ENCODE measurements at places on chromosomes 5 and 9.

DNA sequence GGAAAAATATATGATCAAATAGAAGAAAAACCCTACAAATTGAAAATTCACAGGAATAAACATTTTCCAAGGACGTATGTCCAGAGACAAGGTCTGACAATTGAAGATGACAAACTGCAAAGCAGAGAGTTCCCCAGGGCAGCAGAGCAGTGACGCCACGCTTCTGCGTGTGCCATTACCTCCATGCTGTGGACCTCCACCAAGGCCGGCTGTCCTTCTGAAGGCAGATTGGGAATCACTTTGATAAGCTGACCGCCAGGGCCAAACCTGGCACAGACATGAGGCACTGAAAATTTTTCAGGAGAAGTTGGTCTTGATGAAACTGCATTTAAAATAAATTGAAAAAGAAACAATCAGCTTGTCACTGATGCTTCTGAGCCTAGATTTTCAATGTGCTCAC is 18.6 kb downstream of the SEC16A start:
- no peak for DNase-seq

DNA sequence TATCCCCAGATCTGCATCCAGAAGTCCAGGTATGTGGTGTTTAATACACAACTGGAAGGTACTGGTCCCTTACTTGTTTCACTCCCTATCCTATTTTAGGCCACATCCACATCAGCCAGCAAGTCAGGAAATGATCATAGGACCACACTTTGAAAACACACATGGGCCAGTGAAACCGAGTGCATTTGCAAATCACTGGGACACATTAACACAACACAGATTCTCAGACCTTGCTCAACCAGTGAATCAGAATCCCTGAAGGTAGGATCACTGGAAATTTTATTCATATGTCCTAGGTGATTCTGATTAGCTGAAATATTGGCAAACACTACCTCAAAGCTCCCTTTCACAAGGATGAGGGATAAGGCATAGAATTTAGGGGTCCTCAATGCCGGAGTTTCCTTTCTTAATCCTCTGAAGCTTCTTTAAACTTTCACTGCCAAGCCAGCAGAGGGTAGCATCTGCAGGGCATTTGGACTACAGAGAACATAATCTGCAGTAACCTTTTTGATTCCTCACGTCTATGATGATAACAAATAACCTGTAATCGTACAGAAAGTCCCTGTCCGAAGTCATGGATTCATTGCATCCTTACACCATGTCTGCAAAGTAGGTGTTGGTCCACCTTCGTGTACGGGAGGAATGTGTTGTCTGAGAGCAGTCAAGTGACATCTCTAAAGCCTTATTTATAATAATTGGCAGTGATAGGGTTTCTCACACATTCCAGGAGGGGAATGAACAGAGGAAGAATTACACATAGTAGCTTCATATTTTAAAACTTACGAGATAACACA is 11.0 kb upstream of the ABLIM3 start:
- DNase-seq = no peak

DNA sequence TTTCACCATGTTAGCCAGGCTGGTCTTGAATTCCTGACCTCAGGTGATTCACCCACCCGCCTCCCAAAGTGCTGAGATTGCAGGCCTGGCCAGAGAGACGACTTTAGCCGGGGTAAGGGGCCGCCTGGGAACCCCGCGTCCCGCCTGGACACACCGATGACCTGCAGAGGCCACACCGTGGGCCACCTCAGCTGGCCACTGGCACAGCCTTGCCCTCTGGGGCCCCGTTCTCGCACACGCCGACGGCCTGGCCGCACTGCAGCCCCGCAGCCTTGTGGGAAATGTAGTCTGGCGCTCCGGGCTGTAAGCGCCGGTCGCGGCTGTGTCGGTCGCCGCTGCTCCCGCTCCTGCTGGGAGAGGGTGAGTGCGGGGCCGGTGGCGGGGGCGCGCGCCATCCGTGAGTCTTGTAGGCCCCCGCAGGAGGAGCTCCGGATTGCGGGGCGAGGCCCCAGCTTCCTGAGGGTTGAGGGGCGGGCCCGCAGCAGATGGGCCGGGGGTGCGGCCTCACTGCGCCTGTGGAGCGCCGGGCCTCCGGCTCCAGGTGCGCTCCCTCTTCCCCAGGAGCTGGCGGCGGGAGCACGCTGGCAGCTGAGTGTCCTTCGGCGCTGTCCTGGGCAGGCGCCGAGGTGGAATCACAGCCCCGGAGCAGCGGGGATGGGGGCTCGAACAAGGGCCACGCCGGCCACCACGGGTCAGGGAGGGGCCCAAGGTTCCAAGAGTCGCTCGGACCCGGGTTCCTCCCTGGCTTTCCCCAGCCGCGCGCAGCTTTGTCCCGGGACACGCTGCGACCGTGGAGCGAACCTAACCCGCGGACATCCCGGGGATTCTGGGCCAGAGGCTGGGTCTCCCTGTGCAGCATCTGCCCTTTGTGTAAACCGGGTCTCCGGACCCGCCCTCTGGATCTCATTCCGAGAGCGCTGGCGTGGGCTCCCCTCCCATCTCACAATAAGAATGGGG is at the start of gene ZFP2:
ZFP2 (plus strand) TSS at position 299 of the 957 bp plus-strand sequence. CDS start 35,401 bp downstream, outside the sequence.
- peak; percentile 67 for DNase-seq

DNA sequence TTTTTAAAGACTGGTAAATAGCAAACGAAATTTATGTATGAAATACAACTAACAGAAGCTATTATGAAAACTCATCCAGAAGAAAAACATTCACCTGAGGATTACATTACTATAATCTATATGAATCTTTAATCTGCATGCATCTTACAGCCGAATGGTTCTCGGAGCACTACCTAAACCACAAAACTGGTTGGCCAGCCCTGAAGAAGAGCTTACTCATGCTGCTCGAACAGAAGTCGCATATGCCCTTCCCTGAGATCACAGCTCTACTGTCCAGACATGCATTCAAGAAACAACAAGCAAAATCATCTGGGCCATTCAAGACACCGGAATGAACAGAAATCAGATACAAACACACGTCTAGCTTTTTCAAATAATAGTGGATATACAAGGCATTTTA is 931.0 kb upstream of the DMAC1 start:
- DNase-seq = no peak

DNA sequence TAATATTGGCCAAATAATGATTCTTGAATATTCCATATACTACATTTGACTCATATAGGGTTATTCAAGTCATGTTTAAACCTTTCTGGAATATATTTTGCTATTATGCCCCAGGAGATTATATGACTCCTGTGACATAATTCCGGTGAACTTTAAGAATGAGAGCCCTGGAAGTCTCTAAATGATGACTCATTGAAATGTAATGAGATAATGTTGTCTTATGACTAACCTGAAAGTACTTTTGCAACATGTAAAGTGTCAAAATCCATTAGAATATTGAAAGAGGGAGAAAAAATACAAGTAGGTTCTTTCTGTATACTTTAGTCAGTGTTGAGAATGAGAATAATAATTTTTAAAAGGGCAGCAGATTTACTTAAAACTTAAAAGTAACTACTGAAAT is 830.4 kb downstream of the MAT2B start:
- peak; percentile 87 for DNase-seq

- DNase-seq = no peak
These were observed 310.4 kb upstream of the ZNF608 start for GRCh38 chr5:125056671-125057485.

DNA sequence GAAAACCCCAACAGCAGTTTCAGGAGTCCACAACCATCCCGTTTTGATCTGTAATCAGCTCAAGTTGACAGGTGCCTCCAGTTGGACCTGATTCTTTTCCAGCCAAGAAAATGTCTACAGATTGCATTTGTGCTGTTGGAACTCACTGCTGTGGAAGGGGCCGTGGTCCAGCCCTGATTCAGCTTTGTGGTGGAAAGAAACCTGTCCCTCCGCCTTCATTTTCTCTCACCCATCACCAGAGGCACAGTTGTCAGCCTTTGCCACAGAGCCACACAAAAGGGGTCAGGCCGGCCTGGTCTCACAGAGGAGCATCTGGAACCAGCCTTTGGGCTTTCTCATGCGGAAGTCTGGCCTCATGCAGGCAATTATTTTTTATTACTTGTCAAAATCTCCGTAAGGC is 483.6 kb downstream of the GADD45G start:
- DNase-seq = no peak

DNA sequence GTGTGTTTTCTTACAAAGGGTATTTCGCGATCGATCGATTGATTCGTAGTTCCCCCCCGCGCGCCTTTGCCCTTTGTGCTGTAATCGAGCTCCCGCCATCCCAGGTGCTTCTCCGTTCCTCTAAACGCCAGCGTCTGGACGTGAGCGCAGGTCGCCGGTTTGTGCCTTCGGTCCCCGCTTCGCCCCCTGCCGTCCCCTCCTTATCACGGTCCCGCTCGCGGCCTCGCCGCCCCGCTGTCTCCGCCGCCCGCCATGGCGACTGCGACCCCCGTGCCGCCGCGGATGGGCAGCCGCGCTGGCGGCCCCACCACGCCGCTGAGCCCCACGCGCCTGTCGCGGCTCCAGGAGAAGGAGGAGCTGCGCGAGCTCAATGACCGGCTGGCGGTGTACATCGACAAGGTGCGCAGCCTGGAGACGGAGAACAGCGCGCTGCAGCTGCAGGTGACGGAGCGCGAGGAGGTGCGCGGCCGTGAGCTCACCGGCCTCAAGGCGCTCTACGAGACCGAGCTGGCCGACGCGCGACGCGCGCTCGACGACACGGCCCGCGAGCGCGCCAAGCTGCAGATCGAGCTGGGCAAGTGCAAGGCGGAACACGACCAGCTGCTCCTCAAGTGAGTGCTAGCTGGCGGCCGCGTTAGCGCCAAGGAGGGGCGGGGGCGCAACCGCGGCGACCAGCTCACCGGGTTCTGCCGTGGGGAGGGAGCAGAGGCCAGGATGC is 480 bp downstream of the LMNB1 start:
- DNase-seq = peak; percentile 62

- no peak for DNase-seq
These were observed 21.9 kb downstream of the ASTN2 start for GRCh38 chr9:117392992-117393391.

- DNase-seq = no peak
These were observed 29.2 kb downstream of the NR4A3 start for GRCh38 chr9:99850736-99851499.

- DNase-seq = peak; percentile 5
These were observed 238.1 kb downstream of the ACTL7B start for GRCh38 chr9:108617676-108618075.
